ENCODE measurements at places on chromosomes 12 and 14.

DNA sequence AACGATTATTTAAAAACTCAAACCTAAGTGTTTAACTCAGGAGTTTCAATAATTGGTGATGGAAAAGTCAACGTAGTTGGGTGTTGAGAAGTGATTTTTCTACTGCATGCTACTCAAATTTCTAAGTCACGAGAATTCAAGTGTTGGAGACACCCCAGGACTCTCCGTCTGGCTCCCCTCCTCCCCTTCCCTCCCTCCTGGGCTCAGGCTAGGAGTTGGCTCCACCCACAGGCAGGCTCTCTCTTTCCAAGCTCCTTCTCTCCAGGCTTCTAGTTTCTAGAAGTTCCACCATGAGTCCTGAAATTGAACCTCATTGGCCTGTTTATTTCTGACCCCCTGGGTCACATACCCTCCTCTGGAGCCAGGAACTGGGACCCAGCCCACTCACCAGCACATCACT, 73.0 kb downstream of the TMEM132D start:
- no peak for DNase-seq

- no peak for DNase-seq
Measured at GRCh38 chr12:27539191-27539631, 15.2 kb downstream of the PPFIBP1 start.

DNA sequence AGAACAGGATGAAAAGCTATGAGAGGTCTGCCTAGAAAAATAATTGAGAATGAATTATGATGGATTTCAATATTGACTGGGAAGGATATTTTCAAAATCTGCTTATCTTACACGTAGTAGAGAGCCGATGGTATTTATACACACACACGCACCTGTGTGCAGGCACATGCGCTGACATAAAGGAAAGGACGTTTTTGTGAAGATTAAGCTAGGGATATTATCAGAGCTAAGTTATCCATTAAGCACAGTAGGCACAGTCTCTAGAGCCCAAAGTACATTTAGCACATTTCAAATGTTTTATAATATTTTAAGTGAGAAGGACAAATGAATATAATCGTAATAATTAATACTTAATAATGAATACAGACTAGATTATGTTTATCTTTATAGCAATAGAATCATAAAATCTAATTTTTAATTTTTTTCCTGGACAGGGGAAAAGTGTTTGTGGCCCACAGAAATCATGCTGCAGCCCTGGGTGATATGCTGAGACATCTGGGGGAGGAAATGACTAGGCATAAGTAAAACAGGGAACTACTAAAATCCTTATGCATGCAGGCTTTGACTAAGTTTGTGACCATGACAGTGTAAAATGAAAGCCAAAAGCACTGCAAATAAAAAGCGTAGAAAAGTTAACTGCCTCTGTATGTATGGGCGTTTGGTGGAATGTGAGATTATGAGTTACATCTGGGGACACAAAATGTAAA, 146.1 kb downstream of the KITLG start:
- DNase-seq, result peak; percentile 18

- no peak for DNase-seq
Measured at GRCh38 chr14:98173305-98173704, 1098.7 kb downstream of the BCL11B start.

DNA sequence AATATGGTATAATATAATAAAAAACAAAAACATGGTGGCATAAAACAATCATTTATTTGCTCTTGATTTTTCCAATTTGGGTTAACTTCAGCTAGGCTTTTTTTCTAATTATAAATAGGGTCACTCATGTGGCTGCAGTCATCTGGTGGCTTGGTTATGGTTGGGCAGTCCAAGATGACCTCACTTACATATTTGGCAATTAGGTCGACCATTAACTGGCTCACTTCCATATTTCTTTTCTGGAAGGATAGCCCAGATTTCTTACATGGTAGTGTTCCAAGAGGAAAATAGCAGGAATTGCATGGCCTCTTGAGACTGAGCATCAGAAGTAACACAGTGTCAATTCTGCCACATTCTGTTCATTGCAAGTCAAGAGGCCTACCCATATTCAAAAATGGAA, 153.4 kb downstream of the FUT8 start:
- no peak for DNase-seq

DNA sequence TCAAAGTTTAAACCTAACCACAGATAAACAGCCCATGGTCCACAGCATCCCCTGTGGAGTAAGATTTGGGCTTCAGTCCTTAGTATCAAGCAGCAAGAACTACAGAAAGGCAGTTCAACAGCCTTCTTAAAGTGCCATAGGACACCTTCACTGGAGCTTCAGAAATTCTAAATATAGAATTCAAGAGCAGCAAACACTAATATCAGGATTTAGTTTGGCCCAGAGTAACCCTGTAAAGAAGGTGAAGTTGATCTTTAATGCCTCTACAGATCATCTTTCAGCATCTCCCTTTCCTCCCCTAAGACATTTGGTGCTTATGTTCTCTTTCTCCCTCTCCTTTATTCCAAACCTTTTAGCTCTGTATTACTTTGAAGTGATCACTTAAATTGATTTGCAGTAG, 59.5 kb upstream of the ARHGAP5 start:
- DNase-seq, result no peak

DNA sequence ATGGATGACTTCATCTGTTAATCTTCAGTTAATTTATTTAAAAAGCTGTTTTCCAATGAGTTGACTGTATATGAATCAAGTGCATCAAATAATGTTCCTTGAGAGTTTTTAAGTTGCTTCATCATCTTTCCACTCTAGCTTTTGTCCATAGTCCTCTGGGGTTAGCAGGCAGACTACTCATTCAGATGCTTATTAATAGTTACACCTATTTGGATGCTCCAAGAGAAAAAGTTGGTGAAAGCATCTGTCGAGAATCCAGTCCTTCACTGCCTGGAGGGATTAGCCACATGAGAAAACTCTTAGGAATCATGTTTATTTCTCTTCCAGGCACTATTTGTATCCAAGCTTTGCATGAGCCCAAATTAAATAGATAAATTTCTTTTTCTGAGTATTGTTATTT, 70.2 kb downstream of the DACT1 start:
- no peak for DNase-seq

DNA sequence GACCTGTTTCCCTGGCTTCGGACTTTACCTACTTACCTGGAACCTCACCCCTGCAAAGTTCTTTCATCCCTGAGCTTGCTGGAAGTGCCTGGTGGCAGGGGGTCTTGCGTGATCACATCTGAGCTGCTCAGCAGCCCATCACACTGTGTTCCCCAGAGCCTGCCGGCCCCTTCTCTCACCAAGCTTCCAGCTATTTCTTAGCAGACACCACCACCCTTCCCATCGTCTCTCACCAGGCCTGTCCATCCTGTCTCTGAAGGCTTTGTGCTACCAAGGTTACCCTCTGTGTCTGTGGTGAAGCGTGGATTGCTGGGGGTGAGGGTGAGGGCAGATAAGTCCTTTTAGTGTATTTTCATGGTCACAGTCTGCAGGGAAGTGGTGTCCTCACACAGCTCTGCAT, 78.8 kb upstream of the NRXN3 start:
- no peak for DNase-seq

DNA sequence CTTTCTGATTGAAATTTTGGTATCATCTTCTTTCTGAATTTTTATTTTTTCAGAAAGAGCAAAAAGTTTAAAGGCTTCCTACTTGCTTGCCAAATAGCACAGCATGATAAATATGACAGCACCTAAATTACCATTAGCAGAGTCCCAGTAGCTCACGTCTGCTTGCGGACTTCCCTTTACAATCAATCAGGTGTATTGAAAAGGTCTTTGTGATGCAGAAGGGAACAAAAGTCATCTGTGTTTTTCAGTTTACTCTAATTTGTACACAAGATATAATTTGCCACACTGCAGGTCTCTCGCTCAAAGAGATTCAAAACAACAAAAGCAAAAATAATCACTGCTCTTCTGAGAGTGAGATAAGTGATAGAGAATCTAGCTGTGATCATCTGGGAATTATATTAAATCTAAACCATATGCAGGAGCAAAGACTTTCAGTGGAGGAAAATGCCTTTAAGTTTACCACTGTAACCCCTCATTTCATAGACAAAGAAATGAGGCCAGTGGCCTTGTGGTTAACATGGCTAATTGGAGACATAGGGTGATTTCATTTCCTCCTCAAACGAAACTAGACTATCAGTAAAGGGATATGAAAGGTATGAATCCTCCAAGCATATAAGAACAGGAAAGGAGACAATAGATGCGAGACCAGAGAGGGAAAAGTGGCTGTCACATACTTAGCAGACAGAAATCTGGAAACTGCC, 240.8 kb upstream of the TMPO start:
- peak; percentile 33 for DNase-seq

DNA sequence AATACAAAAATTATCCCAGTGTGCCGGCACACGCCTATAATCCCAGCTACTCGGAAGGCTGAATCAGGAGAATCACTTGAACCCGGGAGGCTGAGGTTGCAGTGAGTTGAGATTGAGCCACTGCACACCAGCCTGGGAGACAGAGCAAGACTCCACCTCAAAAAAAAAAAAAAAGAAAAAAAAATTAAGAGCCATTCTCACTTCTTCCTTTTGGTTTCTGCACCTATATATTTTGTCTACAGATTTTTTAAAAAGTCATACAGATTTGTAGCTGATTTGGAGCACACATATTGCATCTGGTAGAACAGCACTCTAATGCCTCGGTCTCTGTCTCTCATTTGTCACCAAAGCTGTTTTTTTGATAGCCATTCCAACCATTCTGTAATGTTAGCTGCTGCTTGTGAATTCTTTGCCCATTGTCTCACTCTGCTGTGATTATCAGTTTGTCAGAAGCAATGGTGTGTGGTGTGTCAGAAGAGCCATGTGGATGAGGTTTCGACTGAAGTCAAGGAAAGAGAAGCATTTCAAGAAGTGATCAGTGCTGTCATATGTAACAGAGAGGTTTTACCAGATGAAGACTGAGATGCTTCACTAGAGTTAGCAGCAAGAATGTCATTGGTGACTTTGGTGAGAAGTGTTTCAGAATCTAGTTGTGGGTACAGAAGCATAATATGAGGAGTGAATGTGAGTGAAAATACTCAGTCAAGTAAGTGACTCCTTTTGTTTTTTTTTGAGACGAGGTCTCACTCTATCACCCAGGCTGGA, 8.7 kb upstream of the KTN1 start:
- DNase-seq, result peak; percentile 20

DNA sequence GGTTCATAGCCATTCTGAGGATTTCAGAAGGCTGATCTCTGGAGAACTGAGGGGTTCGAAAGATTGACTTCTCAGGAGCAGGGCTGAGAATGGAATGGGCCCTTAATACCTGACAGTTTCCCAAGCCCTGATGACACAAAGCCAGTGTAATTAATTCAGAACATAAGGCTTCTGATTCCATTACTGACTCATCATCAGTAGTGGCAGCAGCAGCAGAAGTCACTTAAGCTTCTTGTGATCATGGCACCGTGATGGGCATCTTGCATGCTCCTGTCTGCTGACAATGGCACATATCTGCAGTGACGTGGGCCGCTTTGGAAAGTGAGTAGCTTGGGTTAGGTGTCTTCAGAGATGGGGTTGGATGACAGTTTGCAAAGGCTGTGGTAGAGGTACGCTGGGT, 38.2 kb upstream of the GSG1 start:
- DNase-seq, result no peak

GRCh38 chr12:111160350-111161241, 208.3 kb downstream of the PHETA1 start:
- DNase-seq, result no peak

- DNase-seq, result no peak
Measured at GRCh38 chr12:80314741-80315140, 129.3 kb upstream of the PTPRQ start.

- no peak for DNase-seq
Measured at GRCh38 chr12:67802731-67803130, 154.2 kb downstream of the DYRK2 start.

- no peak for DNase-seq
Measured at GRCh38 chr12:99135376-99135775, 490.3 kb downstream of the APAF1 start.

DNA sequence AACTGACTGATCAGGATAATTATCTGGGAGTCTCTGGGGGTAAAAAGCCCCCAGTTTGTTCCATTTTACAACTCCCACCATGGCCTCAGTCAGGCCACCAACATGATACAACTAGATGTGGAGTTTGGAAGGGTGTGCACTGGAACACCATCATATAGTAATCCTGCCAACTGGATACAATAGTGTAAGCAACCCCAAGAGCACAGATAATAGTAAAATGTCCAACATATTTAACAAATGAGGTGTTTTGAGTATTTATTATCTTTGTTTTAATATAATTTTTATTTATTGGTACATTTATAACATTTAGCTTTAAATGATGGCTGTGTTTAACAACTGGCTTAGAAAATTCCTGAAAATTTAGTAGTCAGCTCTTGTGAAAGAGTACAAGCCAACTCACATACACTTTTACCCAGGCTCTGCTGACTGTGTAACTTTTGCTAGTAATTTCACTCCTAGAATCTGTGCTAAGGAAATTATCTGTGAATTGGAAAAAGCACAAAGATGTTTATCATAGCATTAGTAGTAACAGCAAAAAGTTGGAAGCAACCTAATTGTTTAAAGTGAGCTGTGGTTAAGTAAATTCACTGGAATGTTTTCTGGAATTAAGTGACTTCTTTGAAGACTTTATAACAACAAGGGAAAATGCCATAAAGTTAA, 196.8 kb downstream of the RAD51B start:
- no peak for DNase-seq

GRCh38 chr12:82415402-82415801, 57.1 kb downstream of the METTL25 start:
- no peak for DNase-seq

DNA sequence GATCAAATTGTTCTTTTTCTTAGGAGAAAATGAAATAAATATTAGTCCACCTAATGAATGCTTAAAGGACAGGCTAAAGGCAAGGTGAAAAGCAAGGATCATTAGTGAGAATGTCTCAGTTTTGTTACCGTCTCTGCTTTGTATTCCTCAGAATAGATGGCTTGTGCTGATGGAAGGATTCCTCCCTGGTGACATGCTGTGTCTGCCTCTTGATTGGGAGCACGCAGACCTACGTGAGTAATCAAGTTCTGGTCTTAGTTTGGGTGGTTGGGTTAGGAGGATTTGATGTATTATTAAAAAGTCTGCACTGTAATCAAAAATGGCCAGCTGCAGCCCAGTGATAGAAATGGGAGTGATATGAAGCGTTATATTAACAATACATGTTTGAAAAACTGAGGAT, 78.8 kb upstream of the RTL1 start:
- no peak for DNase-seq

- DNase-seq, result no peak
Measured at GRCh38 chr12:96419576-96420276, 19.5 kb upstream of the CDK17 start.

- DNase-seq, result no peak
Measured at GRCh38 chr14:32366986-32367385, 37.9 kb downstream of the AKAP6 start.

- no peak for DNase-seq
Measured at GRCh38 chr14:85688006-85688405, 158.1 kb downstream of the FLRT2 start.
